ENCODE measurements at places on chromosomes 13 and 19.

DNA sequence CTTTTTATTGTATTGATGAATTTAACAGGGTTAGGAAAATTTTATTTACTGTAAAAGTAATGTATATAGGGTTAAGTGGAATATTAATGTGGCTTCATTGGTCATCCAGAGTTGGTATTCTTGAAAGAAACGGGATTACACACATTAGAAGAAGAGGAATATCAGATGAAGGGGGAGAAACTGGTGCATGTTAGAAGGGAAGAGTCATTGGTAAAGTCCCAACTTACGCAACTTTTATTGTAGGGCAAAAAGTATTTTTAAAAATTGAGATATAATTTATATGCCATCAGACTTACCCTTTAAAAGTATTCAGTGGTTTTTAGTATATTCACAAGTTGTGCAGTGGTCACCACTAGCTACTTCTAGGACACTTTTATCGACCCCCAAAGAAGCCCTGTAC, 47.3 kb downstream of the DNAJC3 start:
- no peak for DNase-seq

DNA sequence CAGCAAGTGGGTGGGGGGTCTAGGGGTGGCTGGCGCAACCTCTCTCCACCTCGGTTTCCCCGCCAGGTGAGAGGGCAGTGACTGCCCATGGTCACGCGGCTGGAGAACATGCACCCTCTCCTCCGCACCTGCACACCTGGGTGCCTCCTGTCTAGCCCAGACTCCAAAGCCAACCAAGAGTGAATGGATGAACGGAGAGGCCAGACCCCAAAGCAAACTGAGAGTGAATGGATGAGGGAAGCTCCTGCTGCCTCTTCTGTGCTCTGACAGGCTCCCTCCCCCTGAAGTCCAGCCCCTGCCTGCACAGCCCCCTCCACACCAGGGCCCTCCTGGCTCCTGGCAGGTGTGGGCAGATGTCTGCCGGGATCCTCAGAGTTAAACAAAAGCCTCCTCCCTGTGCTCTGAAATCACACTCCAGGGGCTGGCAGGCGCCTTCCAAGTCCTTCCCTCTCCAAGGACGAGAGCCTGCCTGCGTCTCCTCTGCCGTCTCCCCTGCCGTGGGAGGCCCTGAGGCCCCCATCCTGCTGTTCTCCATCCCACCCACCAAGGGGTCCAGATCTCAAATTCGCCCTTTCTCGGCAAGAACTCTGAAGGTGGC, 2.2 kb downstream of the SBNO2 start:
- no peak for DNase-seq

GRCh38 chr13:49220036-49220855, at the start of gene MLNR:
MLNR (plus strand) TSS chr13:49220338; CDS start chr13:49220338, 0 bp downstream.
- DNase-seq, result no peak

DNA sequence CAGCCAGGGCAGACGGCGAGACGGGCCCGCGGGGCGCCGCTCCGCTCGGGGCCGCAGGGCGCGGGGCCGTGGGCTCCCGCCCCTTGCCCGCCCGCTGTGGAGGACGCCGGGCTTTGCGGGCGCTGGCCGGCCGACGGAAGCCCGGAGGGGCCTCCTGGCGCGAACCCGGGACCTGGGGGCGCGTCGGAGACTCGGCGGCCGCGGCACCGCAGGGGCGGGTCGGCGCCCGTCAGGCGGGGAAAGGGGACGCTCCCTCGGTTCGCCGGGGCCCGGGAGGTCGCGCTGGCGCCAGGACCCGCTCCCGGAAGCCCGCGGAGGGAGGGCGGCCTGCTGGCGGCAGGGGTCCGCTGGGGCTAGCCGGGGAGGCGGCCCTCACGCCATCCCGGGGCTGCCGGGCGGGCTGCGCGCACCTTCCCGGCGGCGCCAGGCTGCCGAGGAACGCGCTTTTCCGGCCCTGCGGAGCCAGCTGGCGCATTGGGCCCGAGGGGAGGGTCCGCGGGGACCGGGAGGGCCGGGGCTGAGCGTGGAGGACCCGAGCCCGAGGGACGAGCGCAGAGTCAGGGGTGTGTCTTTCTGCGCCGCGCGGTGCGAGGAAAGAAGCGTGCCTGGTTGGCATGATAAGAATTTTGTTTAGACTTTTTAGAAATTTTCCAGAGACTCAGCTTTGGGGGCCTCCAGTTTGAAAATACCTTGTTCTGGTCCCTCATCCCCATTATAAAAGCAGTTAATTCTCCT, 511 bp downstream of the GARRE1 start:
- DNase-seq, result no peak

DNA sequence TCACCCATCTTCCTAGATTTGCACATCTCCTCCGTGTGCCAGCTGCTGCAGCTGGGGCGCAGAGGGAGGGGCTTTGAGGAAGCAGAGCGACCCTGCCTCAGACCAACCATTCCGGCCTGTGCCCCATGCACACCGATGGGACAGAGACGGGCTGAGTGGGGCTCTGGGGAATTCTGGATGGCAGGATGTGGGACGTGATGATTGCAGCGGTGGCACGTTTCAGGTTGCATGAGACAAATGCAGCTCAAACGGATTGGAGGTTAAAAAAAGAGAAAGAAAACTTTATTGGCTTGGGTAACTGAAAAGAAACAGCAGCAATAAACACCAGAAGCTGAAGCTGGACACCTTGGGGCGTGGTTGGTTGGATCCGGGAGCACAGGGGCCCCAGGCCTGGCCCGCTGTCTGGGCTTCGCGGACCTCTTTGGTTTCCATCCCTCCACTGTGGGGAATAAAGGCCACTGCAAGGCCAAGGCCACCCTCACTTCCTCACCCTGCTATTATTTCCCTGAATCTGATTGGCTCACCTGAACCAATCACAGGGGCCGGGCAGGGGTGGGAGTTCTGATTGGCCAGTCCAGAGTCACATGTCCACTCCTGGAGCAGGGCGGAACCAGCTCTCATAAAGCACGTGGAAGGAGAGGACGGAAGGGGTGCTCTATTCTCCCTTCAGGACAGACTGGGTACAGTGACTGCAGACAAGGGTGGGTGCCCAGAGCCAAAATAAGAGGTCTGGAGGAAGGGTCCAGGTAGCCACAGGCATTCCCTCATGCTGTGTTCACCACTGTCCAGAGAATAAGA, 6.1 kb upstream of the ZNF787 start:
- DNase-seq, result no peak

DNA sequence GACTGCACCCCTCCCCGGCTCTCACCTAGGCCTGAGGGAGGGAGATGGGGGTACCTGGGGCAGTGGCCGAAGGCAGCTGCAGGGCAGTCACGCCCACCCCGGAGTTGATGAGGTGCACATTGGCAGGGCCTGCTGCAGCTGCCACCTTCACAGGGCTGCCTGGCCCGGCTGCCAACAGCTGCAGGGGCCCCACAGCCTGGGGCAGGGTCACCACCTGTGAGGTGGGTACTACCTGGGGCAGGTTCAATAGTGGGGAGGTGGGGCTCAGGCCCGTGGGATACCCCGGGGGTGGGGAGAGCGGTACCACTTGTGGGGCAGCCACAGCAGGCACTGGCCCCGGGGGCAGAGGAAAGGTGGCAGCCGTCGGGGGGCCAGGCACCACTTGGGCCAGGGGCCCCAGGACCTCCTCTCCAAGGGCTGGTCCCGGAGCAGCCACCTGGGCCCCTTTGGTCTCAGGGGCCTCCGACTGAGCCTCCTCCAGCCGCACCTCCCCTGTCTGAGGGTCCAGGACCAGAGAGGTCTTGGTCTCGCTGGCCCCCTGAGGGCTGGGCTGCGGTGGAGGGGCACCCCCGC, 2.7 kb downstream of the SIX5 start:
- DNase-seq, result no peak

DNA sequence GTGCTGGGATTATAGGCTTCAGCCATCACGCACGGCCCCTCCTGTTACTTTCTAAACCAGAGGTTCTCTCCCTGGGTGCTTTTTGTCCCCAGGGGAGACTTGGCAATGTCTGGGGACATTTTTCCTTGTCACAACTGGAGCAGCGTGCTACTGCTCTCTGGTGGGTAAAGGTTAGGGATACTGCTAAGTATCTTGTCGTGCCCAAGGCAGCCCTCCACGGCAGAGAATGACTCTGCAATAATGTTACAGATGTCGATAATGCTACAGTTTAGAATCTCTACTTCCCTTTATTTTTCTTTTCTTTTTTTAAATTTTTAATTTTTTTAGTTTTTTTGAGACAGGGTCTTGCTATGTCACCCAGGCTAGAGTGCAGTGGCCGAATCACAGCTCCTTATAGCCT, 38.0 kb downstream of the ADGRE1 start:
- no peak for DNase-seq

GRCh38 chr19:35438096-35438495, 10.0 kb upstream of the FFAR2 start:
- no peak for DNase-seq

GRCh38 chr13:78309497-78310180, 293.7 kb downstream of the POU4F1 start:
- DNase-seq, result no peak

DNA sequence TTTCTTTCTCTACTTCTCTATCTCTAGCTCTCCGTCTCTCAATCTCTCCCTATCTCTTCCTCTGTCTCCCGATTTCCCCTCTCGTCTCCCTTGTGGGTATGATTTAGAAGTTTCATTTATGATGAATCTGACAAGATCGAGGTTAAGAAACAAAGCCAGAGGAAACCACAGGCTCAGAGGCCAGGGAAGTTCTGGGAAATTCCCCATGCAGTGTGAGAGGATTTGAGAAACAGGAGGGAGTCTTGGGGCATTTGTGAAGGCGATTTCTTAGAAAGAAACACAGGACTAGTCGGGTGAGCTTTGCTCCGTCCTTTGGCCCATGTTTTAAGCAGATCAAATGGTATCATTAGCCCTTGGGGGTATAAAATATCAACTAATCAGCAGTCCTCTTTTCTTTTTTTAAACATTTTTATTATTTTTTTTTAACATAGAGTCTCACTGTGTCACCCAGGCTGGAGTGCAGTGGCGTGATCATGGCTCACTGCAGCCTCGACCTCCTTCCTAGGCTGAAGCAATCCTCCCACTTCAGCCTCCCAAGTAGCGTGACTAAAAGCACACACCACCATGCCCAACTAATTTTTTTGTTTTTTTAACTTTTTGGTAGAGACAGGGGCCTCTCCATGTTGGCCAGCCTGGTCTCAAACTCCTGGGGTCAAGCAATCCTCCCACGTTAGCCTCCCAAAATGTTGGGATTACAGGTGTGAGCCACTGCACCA, 25.8 kb downstream of the TNFSF9 start:
- no peak for DNase-seq

DNA sequence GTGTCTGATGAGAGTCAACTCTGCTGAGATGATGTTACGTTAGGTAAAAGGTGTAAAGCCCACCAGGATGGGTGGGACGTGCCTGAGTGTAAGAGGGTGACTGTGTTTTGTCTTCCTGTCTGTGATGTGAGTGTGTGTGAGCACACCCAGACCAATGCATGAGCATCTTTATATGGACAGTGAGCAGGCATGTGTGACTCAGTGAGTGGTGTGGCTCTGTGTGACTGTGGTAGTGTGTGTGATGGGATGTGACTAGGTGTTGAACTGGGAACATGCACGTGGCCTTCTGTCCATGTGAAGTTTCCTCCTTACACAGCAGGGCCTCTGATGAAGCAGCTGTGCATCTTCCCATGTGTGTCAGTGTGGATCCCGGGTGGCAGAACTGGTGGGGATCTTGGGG, 17.8 kb upstream of the LGALS16 start:
- no peak for DNase-seq

DNA sequence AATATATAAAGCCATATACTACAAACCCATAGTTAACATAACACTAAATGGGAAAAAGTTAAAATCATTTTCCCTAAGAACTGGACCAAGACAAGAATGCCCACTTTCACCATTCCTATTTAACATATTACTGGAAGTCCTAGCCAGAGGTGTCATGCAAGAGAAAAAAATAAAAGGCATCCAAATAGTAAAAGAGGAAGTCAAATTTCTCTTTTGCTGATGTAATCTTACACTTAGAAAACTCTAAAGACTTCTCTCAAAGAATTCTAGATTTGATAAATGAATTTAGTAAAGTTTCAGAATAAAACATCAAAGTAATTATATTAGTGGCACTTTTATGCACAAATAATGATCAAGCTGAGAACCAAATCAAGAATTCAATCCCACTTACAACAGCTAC, 678.9 kb upstream of the SLITRK5 start:
- no peak for DNase-seq

DNA sequence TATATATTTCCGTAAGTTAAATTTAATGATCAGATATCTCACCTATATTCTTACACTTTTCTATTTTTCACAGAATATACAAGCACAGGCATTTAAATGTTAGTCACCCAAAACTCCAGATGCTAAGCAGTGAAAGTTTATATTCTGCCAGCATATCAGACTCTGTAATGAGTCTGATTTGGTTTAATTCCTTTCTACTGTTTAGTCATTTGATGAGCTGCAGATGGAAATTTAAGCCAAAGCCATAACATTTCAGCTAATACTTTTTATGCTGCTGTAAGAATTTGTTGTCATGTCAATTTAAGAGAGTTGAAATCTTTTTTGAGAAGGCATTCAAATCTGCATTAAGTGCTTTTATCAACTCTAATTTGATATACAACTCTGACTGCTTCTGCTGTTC, 8.0 kb downstream of the FRY start:
- DNase-seq, result no peak

GRCh38 chr13:30403456-30403855, 18.8 kb upstream of the UBE2L5 start:
- no peak for DNase-seq

DNA sequence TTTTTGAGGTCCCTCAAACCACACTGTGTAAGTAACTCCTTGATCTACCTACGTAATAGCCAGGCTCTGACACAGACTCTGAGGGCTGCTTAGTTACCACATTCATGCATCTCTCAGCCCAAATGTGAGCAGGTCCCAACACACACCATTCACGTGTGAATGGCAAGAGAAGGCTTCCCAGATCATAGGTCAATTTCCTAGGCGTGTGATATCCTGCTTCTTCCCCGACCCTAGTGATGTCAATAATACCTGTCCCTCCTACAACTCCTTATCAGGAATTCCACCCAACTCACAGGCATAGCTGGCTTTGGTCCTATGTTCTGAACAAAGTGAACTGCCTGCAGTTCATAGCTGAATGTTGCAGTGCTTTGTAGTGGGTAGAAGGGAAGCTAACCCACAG, 334.5 kb downstream of the RFC3 start:
- DNase-seq, result no peak

DNA sequence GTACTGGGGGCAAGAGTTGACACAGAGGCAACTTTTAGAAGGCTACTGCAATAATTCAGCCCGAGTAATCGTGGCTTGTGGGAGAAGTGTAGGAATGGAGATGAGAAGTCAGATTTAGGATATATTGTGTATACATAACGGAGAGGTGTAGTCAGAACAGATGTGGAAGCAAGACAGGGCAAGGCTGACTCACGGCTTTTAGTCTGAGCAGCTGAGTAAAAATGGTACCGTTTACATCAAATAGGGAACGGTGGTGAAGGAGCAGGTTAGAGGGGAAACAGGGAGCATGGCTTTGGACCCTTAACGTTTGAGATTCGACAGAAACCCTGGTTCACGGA, 796 bp upstream of the LSM14A start:
- DNase-seq, result no peak

- no peak for DNase-seq
These were observed 16.5 kb downstream of the KLK4 start for GRCh38 chr19:50894478-50895356.

DNA sequence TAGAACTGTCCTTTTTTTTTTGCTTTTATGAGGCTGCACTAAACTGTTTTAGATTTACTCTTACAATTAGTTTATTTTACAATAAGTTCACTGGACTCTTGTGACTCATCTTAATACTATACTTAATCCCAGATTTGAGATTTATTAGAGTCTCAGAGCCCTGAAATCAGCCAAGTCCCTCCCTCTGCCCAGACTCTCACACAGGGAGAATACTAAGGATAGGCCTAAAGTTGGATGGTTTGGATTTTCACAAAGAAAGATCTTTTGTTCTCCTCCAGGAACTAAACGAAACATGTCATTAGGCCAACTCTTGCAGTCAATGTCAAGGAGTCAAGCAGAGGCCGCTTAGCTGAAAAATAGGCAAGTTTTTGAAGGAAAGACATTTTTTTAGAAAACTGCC, 42.7 kb upstream of the MIR17HG start:
- no peak for DNase-seq

All from vagina (tissue), 2 donors.